ENCODE measurements at places on chromosomes 7 and 10. TPM values are rescaled to one million over a fixed set of nuclear protein-coding genes. Genes with fewer than 3 reads are reported as not detected.

GRCh38 chr7:151146761-151147160 is 20.7 kb downstream of the GBX1 start:
- DNase-seq, result no peak

GRCh38 chr7:133638857-133639256 is 386.0 kb downstream of the EXOC4 start:
- no peak for DNase-seq

The GIMAP7 gene
- total RNA-seq, result not detected

The AKR1D1 gene
- total RNA-seq, result not detected

The ANKRD22 gene
- not detected for total RNA-seq

The ADAM22 gene
- total RNA-seq, result 0.18 TPM

- DNase-seq, result no peak
Measured at GRCh38 chr7:134440067-134440466, 18.8 kb downstream of the AKR1B1 start.

DNA sequence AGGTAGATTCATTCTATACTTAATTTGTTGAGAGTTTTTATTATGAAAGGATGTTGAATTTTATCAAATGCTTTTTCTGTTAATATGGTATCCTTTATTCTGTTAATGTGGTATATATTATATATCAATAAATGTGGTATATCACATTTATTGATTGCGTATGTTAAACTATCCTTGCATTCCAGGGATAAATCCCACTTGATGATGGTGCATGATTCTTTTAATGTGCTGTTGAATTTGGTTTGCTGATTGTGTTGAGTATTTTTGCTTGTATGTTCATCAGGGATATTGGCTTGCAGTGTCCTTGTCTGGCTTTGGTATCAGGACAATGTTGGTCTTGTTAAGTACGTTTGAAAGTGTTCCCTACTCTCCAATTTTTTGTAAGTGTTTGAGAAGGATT is 11.9 kb downstream of the LRMDA start:
- DNase-seq, result no peak

GRCh38 chr10:114033566-114033965 is 10.1 kb upstream of the ADRB1 start:
- DNase-seq, result no peak

- no peak for DNase-seq
Measured at GRCh38 chr7:103114576-103115008, 34.3 kb downstream of the NAPEPLD start.

DNA sequence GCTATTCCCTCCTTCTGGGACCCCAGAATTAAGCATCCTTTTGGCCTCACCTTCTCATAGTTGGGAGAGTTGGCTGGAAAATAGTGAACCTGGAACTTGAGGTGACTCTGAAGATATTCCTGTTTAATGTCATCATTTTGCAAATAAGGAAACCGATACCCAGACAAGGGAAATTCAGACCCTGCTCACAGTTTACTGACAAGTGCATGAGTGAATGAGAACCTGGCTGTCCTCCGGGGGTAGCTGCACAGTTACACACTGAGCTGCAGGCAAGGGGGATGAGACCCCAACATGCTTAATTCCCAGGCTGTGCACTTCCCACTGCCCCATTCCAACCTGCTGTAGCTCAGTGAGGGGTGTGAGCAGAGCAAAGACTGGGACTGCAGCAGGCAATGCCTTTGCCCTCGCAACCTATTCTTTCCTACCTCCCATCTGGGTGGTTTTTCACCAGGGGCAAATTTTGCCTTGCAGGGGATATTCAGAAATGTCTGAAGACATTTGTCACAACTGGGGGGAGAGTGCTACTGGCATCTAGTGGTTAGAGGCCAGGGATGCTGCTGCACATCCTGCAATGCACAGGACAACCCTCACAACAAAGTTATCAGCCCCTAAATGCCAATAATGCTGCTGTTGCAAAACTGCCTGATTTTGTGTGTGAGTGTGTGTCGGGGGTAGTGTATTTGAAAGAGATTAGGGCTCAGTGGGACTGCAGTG is 136.2 kb downstream of the SORCS3 start:
- DNase-seq, result no peak
